ENCODE measurements at places on chromosomes 6 and 20. TPM values are rescaled to one million over a fixed set of nuclear protein-coding genes. Genes with fewer than 3 reads are reported as not detected.
A peak's percentile ranks its signal among the peaks of the same experiment; 100 is the strongest.

- peak overlapping the region; percentile 96 for H3K27ac ChIP-seq
- no peaks in the 10 kb centered on the region for H3K27me3 ChIP-seq
- no peaks in the 10 kb centered on the region for H3K36me3 ChIP-seq
- DNase-seq = no peak
- peaks cover 8% of the 10 kb centered on the region for H3K4me1 ChIP-seq
- H3K4me3 ChIP-seq = peak overlapping the region; percentile 99
Observed at GRCh38 chr20:21303872-21304586, 898 bp downstream of the XRN2 start.

DNA sequence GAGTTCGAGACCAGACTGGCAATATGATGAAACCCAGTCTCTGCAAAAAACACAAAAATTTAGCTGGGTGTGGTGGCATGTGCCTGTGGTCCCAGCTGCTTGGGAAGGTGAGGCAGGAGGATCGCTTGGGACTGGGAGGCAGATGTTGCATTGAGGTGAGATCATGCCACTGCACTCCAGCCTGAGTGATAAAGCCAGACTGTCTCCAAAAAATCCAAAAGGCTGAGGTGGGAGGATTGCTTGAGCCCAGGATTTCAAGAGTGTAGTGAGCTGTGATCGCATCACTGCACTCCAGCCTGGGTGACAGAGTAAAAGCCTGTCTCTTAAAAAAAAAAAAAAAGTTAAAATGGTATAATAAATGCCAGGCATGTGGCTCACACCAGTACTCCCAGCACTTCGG lies 1.3 kb upstream of the PTCRA start:
- DNase-seq = no peak
- no peaks in the 10 kb centered on the region for H3K27me3 ChIP-seq
- H3K36me3 ChIP-seq = no peaks in the 10 kb centered on the region
- no peak overlapping the region for H3K4me3 ChIP-seq

- H3K27ac ChIP-seq = no peak overlapping the region
- no peaks in the 10 kb centered on the region for H3K27me3 ChIP-seq
- no peaks in the 10 kb centered on the region for H3K4me1 ChIP-seq
Observed at GRCh38 chr20:52789716-52790115, 182.4 kb upstream of the TSHZ2 start.

Gene HLA-DRB1
- 1.5 TPM for total RNA-seq

Gene MROH8
- 1.3 TPM for total RNA-seq

Gene WDR27
- 31.2 TPM for total RNA-seq

DNA sequence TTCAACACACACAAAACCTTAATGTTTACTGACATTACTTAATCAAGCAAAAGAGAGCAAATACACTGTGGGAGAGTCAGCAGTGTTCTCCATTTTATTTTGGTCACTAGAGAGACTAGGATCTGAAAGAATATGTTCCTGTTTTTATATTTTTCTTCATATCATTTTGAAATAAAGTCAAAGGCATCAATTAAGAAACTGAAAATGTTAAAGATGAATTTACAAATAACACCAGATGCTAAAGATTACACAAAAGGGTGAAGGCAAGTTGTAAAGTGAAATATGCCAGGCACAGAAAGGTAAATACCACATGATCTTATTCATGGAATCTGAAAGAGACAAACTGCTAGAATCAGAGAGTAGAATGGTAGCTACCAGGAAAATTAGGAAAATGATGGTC lies 60.3 kb upstream of the FABP7 start:
- H3K36me3 ChIP-seq = no peaks in the 10 kb centered on the region
- peaks cover 33% of the 10 kb centered on the region for H3K4me1 ChIP-seq
- H3K27ac ChIP-seq = no peak overlapping the region
- no peak for DNase-seq

DNA sequence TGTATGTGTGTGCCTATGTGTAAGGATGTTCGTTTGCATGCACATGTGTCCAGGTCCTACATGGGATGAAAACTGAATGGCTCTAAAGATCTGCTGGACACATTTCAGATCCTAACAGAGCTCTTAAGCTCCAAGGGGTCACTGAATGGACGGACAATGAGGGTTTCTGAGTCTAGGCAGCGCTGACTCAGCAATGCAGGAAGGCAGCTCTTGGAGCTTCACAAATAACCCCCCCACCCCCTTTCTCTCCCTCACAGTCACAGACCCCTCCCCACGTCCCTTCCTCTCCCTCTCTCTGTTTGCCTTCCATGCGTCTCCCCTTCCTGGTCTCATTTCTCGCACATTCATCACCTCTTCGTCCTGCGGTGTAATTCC lies 369.8 kb downstream of the PREX1 start:
- H3K4me1 ChIP-seq = no peaks in the 10 kb centered on the region
- H3K36me3 ChIP-seq = no peaks in the 10 kb centered on the region
- DNase-seq = no peak
- peaks cover 9% of the 10 kb centered on the region for H3K27me3 ChIP-seq
- no peak overlapping the region for H3K27ac ChIP-seq

GRCh38 chr6:31065556-31065955 lies 46.8 kb downstream of the C6orf15 start:
- no peak overlapping the region for H3K4me3 ChIP-seq
- no peaks in the 10 kb centered on the region for H3K36me3 ChIP-seq
- DNase-seq = no peak

GRCh38 chr6:75481394-75481793 lies 12.2 kb downstream of the FILIP1 start:
- H3K27me3 ChIP-seq = no peaks in the 10 kb centered on the region
- H3K27ac ChIP-seq = no peak overlapping the region
- no peaks in the 10 kb centered on the region for H3K36me3 ChIP-seq
- no peaks in the 10 kb centered on the region for H3K4me1 ChIP-seq
- H3K4me3 ChIP-seq = no peak overlapping the region

Gene USP49
- 5.5 TPM for total RNA-seq

GRCh38 chr20:44188752-44189151 lies 1.8 kb upstream of the JPH2 start:
- H3K4me3 ChIP-seq = no peak overlapping the region
- no peaks in the 10 kb centered on the region for H3K36me3 ChIP-seq
- H3K27me3 ChIP-seq = no peaks in the 10 kb centered on the region
- peaks cover 18% of the 10 kb centered on the region for H3K4me1 ChIP-seq
- H3K27ac ChIP-seq = no peak overlapping the region

Gene CCDC28A
- total RNA-seq = 9.3 TPM

Gene VIP
- total RNA-seq = 0.36 TPM

DNA sequence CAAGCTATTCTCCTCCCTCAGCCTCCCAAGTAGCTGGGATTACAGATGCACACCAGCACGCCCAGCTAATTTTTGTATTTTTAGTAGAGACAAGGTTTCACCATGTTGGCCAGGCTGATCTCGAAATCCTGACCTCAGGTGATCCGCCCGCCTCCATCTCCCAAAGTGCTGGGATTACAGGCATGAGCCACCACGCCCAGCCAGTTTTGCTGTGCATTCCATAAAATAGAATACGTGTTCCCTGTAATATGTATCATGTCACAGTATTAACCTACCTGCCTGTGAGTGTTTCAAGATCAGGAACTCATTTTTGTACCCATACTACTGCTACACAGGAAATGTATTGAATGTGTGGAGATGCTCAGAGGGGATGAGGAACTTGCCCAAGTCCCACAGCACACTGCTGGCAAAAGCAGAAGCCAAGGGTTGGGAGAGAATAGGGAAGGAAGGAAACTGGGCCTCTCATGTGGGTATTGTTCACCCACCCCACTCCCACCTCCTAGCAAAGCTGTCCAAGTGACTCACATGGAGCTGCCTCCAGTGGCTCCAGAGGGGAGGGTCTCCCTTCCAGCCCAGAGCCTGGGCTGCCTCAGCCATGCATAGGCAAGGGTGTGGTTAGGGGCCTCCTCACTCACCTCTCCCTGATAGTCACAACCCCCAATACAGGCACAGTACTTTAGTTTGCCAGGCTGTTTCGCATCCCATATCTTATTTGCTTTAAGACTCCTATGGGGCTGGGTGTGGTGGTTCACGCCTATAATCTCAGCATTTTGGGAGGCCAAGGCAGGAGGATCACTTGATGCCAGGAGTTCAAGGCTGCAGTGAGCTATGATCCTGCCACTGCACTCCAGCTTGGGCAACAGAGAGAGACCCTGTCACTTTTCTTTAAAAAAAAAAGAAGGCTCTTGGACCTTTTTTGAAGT lies 9.4 kb downstream of the HM13 start:
- no peak overlapping the region for H3K4me3 ChIP-seq
- no peaks in the 10 kb centered on the region for H3K4me1 ChIP-seq
- no peaks in the 10 kb centered on the region for H3K27me3 ChIP-seq

Gene MAK
- not detected for total RNA-seq

DNA sequence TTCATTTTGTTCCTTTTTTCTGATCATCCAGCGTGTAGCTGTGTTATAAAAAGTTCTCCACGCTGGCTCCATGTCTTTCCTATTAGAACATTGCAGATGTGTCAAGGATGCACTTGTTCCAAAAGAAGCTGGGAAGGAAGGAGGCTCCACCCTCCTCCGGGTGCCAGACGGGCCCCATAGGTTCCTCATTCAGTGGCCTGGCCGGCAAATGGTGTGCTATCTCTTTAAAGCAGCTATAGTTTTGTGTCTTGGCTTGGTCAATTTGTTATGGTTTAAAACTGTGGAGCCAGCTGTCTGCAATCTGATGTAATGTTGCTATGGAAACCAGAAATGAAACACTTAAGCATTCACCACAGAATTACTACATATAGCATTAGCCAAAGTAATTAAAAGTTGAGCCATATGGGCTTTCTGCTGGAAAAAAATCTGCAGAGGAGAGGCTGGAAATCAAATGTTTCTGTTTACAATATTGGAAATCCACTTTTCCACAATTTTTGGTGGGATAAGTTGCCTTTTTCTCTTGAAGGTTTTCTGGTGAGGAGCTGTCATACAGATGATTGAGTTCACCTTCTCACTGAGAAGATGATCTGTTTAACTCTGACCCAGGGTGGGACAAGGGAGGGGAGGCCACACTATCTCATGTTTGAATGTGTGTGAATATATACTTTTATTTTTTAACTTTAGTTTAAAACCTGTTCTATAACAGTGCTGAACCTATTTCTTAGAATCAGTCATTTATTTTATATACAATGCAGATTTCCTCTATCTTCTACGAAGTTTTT lies 167.4 kb downstream of the SASH1 start:
- DNase-seq = peak; percentile 96
- H3K36me3 ChIP-seq = no peaks in the 10 kb centered on the region
- peak overlapping the region; percentile 84 for H3K27ac ChIP-seq
- H3K27me3 ChIP-seq = no peaks in the 10 kb centered on the region
- H3K4me1 ChIP-seq = peaks cover 22% of the 10 kb centered on the region

GRCh38 chr20:37418591-37419109 lies 72.7 kb downstream of the SRC start:
- no peaks in the 10 kb centered on the region for H3K36me3 ChIP-seq
- no peak overlapping the region for H3K27ac ChIP-seq
- H3K4me3 ChIP-seq = no peak overlapping the region
- peaks cover 50% of the 10 kb centered on the region for H3K27me3 ChIP-seq
- DNase-seq = no peak

GRCh38 chr6:343960-344815 lies 47.4 kb upstream of the IRF4 start:
- peaks cover 6% of the 10 kb centered on the region for H3K4me1 ChIP-seq
- H3K4me3 ChIP-seq = no peak overlapping the region
- H3K27me3 ChIP-seq = no peaks in the 10 kb centered on the region

DNA sequence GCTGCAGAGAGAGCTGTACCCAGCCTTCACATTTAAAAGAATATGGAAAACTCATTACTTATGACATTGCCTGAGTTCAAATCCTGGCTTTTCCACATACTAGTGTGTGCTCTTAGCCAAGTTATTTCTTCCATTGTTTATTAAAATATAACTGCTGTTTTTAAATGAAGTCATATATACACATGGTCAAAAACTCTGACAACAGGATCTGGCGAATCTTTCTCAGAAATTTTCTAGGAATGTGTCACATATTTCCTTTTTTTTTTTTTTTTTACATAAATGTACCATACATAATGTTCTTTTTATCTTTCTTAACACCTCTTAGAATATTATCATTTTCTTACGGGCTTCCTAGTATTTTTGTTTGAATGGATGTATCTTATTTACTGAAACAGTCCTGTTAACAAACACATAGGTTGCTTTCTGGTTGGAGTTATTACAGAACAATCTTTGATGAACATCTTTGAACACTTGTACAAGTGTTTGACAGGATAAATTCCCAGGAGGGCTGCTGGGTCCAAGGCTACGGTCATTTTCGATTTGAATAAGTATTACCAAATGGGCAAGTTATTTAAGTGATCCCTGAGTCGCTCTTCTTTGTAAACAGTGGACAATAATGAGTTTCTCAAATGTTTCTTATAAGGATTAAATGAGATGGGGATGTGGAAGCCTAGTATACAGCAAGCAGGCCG lies 1.6 kb upstream of the SNX9 start:
- no peak for DNase-seq
- no peaks in the 10 kb centered on the region for H3K36me3 ChIP-seq
- H3K4me1 ChIP-seq = peaks cover 24% of the 10 kb centered on the region
- no peak overlapping the region for H3K27ac ChIP-seq
- H3K27me3 ChIP-seq = no peaks in the 10 kb centered on the region
- H3K4me3 ChIP-seq = no peak overlapping the region

DNA sequence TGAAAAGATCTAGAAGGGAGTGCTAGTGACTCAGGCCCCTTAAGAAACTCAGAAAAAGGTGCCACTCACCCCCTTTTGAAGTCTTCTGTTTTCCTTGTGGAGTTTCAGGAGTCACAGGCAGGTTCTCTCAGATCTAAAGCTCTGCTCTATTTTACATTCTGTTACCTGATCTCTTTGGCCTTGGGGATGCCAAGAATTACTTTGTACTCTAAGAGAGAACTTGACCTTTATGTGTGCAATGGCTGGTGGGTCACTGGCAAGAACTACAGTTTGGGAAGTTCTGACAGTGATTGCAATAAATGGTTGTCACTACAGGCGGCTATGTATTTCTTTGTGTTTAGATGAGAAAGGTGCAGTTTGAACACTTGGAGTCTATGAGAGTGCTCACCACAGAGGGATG lies 24.2 kb upstream of the ENPP4 start:
- no peak for DNase-seq
- no peak overlapping the region for H3K4me3 ChIP-seq
- H3K27me3 ChIP-seq = no peaks in the 10 kb centered on the region

- H3K27ac ChIP-seq = no peak overlapping the region
- DNase-seq = no peak
- peaks cover 20% of the 10 kb centered on the region for H3K4me1 ChIP-seq
- peak overlapping the region; percentile 44 for H3K4me3 ChIP-seq
- no peaks in the 10 kb centered on the region for H3K27me3 ChIP-seq
Observed at GRCh38 chr6:3355358-3356055, 96.8 kb downstream of the PSMG4 start.

GRCh38 chr6:144346719-144347447 lies 61.7 kb downstream of the UTRN start:
- H3K36me3 ChIP-seq = no peaks in the 10 kb centered on the region
- DNase-seq = peak; percentile 82
- H3K4me3 ChIP-seq = peak overlapping the region; percentile 13
- H3K27me3 ChIP-seq = no peaks in the 10 kb centered on the region
- H3K4me1 ChIP-seq = peaks cover 31% of the 10 kb centered on the region
- peak overlapping the region; percentile 60 for H3K27ac ChIP-seq

Gene UBR2
- total RNA-seq = 22.2 TPM

DNA sequence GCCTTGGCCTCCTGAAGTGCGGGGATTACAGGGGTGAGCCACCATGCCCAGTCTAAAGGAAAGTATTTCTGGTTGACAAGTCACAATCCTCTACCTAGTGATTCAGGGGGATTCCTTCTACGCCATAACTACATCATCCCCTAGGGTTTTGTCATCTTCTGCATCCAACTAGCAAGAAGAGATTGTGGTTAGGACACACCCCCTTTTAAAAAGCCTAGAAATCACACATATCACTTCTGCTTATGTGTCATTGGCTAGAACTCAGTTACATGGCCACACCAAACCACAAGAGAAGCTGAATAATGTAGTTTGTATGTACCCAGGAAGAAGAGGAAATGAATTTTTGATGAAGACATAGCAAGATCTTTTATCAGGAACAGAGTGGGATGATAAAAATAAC lies 14.7 kb upstream of the CHD6 start:
- no peaks in the 10 kb centered on the region for H3K4me1 ChIP-seq
- no peaks in the 10 kb centered on the region for H3K27me3 ChIP-seq
- peak; percentile 84 for DNase-seq
- H3K4me3 ChIP-seq = no peak overlapping the region
